ENCODE measurements at places on chromosomes 2 and 18.
A peak's percentile ranks its signal among the peaks of the same experiment; 100 is the strongest.

- DNase-seq = no peak
Observed at GRCh38 chr2:190840569-190841172, 40.0 kb upstream of the GLS start.

DNA sequence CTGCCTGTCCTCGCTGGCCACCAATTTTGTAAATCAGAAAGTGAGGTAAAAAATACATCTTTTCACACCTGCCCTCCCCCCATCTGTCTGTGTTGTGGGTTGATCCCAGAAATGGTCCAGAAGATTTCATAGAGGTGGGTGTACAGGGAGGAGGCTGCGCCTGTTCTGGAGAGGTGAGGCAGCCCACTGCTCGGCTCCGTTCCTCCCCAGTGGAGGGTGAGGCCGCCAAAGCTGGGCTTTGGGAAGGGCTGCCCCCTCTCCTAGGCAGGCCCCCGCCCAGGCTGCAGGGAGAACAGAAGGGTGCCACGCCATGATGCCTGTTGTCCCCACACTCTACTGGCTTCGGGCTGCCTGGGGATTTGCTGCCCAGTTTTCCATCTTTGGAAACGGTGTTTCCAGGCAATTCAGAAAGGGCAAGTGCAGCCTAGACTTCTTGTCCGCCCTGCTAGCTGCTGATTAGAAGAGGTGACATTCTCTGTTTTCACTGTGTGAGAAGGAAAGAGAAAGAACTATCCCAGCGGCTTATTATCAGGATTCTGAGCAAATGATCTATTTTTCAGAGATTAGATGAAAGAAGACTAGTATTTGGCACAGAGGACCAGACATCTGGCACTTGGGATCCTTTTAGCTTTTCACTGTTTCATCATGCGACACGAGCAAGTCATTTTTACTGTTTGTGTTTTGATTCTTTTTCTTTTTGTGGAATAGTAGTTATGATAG is 18.7 kb downstream of the SMARCAL1 start:
- DNase-seq = no peak

GRCh38 chr18:26702086-26702485 is 153.7 kb upstream of the KCTD1 start:
- DNase-seq = no peak

DNA sequence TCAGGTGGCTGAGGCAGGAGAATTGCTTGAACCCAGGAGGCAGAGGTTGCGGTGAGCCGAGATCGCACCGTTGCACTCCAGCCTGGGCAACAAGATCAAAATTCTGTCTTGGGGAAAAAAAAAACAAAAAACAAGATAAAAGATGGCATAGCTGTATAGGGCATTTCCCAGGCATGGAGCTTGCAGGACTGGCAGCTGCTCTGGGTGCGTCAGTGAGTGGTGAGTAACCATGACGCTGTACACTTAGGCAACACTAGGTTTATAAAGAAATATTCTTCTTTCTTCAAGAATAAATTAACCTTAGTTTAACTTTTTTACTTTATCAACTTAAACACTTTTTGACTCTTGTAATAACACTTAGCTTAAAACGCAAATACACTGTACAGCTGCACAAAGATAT is 15.4 kb downstream of the TGOLN2 start:
- peak; percentile 28 for DNase-seq

- no peak for DNase-seq
Observed at GRCh38 chr18:57523171-57523956, 63.1 kb downstream of the FECH start.

- peak; percentile 78 for DNase-seq
Observed at GRCh38 chr2:38603402-38604290, 918 bp upstream of the HNRNPLL start.

GRCh38 chr2:12347066-12347493 is 369.7 kb upstream of the TRIB2 start:
- DNase-seq = peak; percentile 30

GRCh38 chr2:105748566-105748965 is 3.9 kb downstream of the NCK2 start:
- DNase-seq = no peak

DNA sequence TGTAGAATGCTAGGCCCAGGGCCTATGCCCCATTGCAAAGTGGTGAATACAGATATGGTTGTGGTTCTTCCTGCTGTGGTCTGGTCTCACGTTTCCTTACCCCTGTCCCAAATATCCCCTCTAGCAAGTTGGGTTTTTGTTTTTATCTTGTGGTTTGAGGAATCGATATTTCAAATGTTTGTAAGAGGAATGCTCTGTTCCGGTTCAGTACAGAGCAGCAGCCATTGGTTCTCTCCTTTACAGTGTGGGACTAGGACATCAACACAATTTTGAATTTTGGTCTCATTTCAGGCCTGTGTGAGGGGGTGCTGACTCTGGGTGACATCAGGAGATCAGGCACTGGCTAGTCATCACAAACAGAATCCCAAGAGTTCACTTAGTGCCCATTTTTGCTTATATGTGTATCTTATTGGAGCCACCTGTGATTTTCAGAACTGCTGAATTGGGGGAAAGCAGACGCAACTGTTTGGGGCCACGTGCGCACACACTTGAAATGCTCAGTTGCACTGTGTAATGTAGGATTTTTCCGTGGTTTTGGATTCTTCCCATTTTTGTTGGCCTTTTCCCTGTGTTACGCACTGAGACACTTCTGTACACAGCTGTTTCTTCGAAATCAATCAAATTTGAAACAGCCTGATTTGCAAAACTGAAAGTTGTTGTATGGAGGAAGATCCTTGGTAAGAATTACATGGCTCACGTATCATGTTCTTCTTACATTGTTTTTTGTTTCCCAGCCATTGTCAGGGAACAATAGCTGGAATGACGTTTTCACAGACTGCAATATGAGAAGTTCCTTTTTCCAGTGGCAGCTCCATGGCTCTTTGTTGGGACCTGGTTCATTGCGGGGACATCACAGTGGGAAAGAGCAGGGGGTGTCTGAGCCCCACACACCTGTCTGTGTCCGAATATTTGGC is 8.6 kb downstream of the SH3BP4 start:
- DNase-seq = peak; percentile 71

DNA sequence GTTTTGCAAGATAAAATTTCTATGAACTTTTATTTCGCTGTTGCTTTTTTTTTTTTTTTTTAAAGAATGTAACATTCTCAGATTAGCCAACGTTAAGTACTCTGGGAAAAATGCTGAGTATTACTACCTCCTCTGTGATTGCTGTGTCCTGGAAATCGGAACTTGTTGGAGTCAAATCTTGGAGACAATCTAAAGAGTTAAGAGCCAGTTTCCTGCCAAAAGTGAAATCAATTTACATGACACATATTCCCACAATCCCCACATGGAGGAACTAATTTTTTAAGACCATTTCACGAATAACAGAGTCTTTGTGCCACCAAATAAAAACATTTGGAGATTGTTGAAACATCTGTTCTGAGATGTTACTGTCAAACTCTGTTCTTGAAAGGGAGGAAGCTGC is 127.8 kb downstream of the MEP1B start:
- peak; percentile 70 for DNase-seq

GRCh38 chr18:36889742-36890141 is 60.8 kb downstream of the KIAA1328 start:
- DNase-seq = no peak

GRCh38 chr2:217479566-217479965 is 523.2 kb downstream of the TNS1 start:
- DNase-seq = no peak

- no peak for DNase-seq
Observed at GRCh38 chr2:62307469-62308389, 111.8 kb downstream of the B3GNT2 start.

DNA sequence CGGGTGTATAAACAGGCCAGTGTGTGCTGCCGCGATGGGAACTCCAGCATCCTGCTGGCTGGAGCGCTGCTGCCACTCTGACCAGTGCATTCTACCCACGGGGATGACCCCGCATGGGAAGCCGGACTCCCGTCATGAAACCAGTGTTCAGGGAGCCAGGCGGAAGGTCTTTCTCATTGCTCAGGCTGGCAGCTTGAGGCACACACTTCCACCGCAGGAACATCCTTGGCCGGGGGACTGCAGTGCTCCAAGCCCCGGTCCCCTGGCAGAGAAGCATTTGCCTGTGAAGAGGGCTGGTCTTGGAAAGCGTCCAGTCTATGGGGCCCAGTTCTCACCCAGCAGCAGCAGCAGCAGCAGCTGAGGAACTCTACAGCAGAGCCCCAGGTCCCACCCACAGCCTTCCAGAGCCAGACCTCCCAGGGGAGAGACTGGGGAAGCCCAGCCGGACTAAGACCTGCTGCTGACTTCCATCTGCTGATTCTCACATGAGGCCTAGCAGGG is 235.9 kb downstream of the KLHL29 start:
- peak; percentile 54 for DNase-seq

DNA sequence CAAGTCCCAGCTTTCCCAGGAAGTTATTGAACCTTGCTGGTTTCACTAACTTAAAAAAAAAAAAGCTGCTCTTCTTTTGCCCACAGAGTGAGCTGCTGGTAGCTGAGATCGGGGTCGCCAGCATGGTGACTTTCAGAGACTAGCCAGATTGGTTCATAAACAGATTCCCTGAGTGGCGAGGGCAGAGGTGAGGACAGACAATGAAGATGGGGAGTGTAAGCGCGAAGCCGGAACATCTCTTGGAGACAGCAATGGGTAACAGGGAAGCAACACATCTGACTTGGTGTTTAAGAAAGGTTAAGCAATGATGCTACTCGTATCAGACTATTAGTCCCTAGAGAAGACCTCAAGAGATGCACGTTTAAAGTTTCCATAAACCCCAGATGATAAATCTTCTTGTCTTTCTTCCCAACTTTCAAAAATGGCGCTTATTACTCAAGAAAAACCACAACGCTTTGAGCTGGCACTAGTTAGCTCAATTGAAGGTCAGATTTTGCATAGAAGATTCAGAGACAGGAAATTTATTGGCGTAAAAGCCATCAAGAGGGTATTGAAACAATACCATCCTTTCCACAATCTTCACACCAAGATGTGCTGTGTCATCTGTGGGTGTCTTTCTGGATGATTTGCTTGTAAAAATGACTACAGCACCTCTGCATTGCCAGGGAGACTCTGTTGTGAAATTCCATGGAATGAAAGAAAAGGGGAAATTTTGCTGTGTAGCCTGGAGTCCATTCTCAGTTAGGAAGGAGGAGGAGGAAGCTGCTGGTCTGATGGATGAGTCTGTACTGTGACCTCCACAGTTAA is 193.1 kb upstream of the CXCR4 start:
- no peak for DNase-seq

DNA sequence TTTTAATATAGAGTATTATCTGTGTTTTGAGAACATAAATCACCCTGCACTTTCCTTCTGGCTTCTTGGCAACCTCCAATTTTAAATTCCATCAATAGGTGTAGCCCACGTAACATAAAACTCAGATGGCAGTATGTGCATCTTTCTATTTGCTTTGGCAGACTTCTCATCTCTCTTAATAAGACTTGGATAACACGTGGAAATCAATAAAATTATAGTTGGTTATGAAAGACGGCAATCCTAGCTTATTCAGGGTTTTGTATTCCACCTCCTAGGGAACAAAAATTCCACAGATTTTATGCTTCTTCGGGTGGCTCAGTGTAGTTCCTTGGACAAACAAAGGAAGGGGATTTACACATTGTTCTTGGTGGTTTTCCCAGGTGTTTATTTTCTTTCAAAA is 299.3 kb downstream of the RND3 start:
- peak; percentile 62 for DNase-seq

DNA sequence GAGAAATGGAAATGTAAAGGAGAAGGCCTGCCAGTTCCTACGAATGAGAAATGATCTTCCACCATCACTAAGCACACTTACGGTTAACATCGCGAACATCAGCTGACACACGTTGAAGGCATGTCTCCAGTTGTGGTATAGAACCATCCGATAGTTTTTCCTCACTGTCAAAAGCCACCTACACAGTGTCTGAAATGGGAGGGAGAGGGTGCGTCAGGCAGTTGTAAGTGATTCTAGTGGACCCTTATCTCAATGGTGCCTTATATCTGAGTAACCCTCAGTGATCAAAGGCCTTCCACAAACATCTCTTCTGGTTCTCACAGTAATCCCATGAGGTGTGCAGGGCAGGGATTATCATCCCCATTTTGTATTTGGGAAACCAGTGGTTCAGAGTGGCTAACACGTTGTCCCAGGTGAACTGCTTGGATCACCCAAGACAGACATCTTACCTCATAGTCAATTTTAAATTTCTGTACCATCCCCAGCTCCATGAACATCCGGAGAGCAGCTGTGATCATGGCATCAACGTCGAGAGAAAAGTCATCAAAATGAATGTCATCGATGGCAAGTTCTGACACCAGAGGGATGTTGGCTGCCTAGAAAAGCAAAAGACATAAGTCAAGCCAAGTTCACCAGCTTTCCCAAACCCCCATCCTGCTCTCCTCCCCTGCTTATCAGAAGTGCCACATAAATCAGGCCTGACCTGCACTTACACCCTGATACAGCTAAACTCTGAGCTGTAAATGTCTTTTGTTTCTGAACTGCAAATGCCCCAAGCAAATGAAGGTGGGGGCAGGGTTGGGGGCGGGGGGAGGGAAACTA is 335.2 kb downstream of the AGPS start:
- DNase-seq = no peak

DNA sequence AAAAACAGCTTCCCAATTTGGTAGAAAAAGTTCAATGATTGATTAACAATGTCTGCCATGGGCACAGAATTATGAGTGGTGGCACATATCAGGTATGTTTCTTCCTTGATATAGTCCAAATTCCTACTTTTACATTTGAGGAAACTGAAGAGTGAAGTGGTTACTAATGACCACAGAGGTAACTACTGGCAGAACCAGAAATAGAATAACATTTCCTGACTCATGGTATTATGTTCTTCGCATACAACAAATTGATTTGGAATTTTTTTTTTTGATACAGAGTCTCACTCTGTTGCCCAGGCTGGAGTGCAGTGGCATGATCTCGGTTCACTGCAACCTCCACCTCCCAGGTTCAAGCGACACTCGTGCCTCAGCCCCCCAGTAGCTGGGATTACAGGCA is 6.0 kb upstream of the NFE2L2 start:
- no peak for DNase-seq

DNA sequence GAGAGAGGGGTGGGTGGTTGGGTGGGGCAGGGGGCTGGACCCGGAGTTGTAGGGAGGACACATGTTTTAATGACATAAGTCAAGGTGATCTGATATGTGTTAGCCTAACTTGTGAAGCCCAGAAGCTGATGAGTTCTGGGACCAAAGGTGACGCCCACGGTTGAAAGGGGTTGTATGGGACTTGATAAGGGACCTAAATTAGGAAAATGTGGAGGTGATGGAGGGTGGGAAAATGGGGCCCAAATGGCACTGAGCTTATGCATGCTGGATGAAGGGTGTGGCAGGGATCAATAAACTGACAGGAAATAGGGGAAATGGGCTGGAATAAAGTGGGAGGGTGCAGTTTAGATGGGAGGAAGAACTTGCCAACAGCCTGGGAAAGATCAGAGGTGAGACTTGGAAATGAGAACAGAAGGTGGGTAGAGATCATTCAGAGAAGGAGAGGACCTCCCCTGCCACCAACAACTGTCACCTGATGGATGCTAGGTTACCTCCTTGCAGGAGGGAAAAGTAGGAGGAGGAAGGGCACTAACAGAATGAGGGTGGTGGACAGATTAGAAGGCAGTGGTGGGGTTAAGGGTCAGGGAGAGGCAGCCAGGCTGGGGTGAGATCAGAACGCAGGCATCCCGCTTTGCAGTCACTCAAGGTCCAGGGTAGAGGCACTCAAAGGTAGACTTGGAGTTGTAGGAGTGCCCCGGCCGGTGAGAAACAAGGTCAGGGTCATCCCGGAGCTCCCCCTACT is 15.3 kb downstream of the WNT10A start:
- no peak for DNase-seq
